ENCODE measurements at places on chromosomes 16 and 17.

DNA sequence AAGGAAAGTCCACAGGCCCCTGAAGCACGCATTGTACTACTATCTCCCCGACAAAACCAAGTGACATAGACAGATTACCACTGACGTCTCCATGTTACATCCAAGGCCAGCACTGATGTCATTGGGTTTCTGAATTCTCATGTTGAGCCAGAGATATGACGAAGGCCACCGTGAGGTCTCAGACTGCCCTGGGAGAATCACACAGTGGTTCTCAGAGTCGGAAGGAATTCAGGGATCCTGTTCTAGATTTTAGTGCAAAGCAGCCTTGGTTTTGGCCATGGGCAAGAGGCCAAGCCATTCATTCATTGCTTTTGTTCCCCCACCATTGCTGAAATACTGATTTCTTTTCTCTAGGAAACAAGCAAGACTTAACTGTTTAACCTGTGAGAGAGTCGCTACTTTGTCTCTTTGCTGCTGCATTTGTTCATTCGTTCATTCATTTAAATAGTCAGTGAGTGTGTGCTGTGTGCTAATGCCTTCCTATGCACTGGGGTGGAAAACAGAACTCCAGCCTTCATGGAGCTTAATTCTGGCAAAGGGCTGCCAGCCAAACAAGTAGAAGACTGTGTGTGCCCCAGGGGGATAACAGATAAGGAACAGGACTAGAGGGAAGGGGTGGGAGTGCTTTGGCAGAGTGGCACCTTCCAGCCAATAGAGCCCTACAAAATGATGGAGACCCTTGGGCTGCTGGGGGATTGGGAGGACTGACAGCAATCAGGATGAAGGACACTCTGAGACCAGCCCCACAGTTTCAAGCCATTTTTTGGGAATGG, 222.3 kb downstream of the MSI2 start:
- no peak for DNase-seq

DNA sequence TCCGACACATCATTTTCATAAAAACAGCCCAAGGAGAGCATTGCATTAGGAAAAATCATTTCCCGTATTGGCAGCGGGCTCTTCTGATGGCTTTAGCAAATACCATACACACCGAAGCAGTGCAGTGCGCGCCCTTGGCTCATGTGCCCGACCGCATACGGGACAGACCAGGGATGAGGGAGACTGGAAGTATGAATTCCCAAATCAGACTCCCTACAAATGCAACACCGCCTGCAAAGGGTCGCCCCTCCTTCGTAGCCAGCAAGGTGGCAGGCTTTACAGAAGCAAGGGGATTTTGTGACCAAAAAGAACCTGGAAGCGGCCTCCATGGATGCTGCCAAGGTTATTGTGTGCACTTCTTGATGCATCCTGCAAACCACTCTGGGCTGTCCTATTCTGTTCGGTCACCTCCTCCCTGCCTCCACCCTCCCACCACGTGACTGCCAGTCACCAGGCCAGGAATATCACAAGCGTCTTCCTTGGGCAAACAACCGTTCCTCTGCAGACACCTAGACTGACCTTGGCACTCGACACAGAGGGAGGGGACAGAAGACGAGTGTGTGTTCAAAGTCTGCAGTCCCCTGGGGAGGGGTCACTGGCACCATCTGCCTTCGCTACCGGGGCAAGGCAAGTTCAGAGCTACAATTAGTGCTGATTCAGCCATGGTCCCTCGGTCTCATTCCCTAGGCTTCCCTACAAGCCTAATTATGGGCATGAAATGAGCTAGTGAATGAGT, 460.4 kb downstream of the SLC39A11 start:
- DNase-seq, result peak; percentile 47

DNA sequence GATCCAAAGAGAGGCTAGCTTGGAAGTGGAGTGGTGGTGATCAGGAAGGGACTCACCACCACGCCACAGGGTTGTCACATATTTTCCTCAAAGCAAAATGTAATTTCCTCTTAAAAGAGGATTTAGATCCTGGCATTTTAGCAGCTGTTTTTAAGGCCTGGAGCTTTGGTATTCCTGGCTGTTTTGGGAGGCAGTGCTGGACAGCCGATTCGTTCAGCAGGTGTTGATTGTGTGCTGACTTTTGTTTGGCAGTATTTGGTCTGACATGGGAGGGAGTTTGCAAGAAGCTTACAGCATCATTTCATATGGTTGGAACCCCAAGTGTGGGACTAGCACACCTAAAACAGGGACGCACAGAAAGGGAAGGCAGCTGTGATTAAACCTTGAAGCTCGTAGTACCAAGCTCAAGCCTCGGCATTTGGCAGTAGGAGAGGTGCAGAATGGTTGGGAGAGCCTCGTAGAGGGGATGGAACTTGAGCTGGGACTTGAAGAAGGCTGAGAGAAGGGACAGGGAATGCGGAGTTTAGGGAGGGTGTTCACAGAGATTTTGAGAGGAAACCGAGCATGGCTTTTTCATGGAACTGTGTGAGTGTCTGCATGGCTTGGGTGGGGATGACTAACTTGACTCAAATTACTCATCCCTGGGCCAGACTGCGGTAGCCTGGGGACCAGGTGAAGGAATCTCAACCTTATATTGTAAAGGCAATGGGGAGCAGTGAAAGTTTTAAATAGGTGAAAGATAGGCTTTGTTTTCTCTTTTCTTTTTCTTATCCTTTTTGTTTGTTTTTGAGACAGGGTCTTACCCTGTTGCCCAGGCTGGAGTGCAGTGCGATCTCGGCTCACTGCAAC, 52.3 kb downstream of the RPTOR start:
- DNase-seq, result no peak

- no peak for DNase-seq
These were observed 6.1 kb upstream of the WFIKKN2 start for GRCh38 chr17:50829332-50829731.

DNA sequence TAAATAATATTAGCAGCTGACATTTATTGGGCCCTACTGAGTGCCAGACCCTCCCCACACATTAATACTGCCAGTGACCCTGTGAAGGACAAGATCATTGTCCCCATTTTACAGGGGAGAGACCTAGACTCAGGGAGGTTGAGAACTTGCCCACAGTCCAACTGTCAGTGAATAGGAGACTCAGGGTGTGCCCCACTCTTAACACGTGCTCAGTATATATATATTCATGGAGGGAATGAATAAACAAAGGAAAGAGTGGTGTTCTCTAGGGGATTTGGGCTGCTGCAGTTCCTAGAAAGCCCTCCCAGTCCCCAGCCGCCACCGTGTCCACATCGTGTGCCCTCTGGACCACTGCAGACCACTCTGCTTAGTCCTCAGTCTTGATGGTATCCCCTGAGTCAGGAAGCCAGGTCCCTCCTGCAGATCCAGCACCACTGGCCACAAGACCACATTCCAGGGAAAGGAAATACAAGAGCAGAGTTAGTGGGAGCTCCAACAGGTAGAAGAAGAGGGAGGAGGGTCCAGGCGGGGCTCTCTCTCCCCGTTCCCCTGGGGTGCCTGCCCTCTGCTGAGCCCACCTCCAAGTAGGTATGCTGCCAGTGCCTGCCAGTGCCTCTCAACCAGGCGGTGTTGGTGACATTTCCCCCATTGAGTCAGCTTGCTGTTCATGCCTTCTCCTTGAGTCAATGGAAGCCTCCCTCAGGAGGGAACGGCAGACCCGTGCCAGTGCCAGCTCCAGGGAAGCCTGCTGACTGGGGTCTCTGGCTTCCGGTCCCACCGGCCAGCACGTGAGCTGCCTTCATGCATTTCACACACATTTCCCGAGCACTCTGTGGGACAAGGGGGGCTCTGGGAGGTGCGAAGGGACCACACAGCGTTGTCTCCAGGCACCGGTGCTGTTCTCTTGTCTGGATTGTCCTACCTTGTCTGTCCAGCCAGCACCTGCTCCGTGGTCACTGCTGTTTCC, 75.6 kb downstream of the GNAO1 start:
- no peak for DNase-seq

DNA sequence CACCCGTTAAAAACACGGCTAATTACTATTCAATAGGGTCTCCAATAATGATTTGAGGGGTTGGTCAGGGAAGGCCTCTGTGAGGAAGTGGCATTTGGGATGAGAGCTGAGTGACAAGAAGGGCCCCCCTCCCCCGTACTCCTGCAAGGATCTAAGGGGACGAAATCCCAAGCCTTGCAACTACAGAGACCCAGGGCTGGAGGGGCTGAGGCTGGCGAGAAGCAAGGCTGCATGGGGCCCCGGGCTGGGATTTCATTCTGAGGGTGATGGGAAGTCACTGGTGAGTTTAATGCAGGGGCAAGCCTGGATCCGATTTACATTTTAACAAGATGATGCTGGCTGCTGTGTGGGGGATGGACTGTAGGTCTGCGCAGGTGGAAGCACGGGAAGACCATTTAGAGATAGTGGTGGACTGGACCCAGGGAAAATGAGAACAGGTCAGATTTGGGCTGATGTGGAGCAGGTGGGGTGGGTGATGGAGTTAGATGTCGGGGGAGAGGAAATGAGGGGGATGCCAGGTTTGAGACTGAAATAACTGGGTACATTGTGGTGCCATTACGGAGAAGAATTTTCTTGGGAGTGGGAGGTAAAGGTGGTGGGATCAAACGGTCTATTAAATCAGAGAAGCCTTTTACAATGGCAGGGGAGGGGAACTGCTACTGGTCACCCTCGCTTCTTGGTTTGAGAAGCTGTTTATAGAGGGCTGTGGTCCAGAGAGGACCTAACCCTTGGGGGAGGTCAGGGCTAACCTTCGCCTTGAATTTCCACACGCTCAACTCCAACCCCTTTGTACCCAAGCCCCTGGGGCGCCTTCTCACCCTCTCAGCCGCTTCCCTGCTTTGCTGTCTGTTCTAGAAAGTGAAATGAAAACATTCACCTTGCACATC, 932 bp upstream of the MYBBP1A start:
- no peak for DNase-seq

- peak; percentile 53 for DNase-seq
These were observed 70.1 kb downstream of the SMG6 start for GRCh38 chr17:2233441-2233947.

DNA sequence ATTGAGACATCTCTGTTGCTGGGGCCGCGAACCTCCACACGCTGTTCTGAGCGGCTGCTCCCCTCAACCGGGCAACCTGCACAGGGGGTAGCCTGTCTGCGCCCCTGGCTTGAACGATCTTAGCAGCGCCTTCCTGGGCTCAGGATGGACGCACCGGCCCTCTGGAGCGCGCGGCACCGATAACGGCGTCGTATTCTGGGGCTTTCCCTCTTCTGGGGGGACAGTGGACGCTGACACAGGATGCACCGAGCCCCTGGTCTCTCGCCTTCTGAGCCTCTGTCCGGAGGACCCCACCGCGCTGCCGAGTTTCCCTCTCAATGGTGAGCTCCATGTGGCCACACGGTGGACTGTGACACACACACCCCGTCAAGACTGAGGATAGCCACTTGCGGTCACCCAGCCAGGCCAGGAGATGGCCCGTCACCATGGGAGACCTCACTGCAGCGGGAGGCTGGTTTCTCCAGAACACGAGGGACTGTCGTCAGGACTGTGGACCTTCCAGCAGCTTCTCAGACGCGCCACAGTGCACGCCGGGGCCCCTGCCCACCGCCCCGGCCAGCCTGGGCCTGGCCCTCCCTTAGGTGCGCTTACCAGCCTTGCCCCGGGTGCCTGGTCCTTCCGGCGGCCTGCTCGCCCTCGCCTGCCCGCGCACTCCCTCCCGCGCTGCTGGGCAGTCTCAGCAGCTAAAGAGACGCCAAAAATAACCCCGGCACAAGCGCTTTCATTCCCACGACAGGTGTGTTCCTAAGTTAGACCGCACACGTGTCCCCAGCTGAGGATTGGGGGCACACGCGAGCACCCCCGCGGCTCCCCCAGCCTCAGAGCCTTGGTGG, 30.0 kb upstream of the PABPN1L start:
- DNase-seq, result no peak

DNA sequence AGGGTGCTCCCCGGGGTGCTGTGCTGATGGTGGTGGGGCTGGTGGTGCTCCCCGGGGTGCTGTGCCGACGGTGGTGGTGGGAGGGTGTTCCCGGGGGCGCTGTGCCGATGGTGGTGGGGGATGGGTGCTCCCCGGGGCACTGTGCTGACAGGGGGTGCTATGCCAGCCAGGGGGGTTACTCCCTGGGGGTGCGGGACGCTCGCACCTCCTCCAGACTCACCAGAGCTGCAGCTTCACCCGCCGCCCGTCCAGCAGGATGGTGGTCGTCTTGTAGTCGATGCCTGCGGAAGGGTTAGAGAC, 16.0 kb upstream of the WDR45B start:
- DNase-seq, result no peak

DNA sequence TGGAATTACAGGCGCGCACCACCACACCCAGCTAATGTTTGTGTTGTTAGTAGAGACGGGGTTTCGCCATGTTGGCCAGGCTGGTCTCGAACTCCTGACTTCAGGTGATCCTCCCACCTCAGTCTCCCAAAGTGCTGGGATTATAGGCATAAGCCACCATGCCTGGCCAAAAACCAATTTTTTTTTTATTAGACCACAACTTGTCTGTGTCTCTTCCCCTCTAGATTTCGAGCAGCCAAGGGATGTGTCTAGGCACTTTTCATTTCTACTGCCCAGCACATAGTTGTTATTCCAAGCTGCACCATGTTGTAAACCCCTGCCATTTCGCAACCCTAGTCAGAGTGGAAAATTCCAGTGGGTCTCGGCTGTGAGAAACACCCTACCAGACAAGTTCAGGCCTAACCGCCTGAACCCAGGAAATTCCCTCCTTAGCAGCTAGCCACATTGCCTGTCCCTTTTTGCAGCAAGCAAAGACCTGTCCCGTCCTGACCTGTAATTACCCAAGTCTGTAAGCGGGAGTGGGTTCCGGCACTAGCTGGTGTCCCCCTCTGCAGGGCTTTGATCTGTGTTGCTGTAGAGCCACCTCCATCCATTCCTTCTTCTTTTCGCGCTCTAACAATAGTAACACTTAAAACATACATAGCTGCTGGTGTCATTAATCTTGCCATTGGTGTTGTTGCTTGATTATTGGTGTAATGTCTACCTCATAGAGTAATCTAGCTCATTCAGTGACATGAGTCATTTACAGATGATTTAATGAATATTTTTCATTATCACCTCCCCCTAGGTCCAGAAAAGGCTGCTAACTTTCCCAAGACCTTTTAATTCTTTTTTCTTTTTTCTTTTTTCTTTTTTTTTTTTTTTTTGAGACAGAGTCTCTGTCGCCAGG, 77.3 kb upstream of the ATF7IP2 start:
- no peak for DNase-seq

GRCh38 chr16:89504091-89504490, 4.1 kb upstream of the SPG7 start:
- no peak for DNase-seq

GRCh38 chr16:53599548-53599947, 96.5 kb upstream of the AKTIP start:
- no peak for DNase-seq

GRCh38 chr17:38925263-38925995, at the start of gene LASP1NB:
Gene LASP1NB, plus strand, starts transcription at chr17:38925614.
- no peak for DNase-seq

- no peak for DNase-seq
These were observed 63.5 kb downstream of the PRMT7 start for GRCh38 chr16:68374246-68374805.

DNA sequence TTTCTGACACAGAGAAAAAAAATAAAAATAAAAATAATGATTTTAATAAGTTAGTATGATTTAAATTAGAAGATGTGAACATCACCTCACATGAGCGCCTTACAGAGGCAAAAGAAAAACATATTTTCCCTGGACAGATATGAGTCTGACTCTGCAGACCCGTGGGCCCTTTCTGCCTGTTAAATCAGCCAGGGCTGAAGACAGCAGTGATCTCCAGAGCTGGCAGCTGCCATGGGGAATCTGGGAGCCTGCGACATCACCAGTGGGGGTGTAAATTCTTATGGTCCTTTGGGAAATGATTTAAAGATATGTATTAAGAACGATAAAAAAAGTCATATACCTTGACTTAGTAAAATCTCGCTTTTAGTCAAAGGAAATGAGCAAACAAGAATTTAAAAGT, 65.7 kb upstream of the FOXF1 start:
- no peak for DNase-seq

All from muscle of back (tissue), 13 donors.